Hepatic stellate cell (primary cell): ENCODE measurements at places on chromosomes 1 and 21.

DNA sequence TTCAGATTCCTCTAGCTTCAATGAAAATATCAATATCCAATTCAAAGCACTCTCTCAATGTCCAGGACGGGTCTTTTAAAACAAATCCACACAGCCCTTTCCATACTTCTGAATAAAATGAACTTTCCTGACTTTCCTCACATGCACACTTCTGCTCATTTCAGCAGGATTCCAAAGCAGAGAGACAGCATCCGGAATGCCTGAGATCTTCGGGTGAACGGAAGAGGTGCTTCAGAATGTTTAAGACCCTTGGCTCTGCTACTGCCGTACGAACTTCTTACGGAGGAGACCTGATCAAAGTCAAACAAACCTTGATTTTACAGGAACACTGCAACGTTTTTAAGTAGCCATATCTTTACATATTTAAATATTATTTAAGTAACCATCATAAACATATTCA, 245.7 kb downstream of the PTBP2 start:
- DNase-seq: no peak

- DNase-seq: no peak
Measured at GRCh38 chr1:243431591-243431990, 175.8 kb downstream of the SDCCAG8 start.

DNA sequence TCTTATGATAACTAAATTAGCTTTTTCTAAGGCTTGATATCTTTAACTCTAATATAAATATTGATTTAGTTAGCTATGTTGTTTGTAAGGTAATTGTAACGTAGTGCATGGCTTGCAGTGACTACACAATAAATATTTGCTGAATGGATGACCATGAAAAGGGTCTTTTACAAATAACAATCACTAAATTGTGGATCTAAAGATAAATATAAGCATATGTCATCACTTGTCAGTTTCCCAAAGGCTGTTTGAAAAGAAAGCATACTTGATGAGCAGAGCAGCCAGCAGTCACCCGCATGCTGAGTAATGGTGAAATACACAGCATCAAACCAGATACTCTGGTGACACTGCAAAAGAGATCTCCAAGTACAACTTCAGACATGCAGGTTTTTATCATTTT, 92.5 kb upstream of the FMN2 start:
- no peak for DNase-seq

GRCh38 chr1:67228791-67229190, 62.5 kb downstream of the IL23R start:
- no peak for DNase-seq

GRCh38 chr1:94143809-94144176, 22.8 kb upstream of the ABCA4 start:
- no peak for DNase-seq
